ENCODE measurements at places on chromosomes 3 and 15.

GRCh38 chr3:149212386-149212785 lies 9.2 kb downstream of the CP start:
- DNase-seq, result no peak

DNA sequence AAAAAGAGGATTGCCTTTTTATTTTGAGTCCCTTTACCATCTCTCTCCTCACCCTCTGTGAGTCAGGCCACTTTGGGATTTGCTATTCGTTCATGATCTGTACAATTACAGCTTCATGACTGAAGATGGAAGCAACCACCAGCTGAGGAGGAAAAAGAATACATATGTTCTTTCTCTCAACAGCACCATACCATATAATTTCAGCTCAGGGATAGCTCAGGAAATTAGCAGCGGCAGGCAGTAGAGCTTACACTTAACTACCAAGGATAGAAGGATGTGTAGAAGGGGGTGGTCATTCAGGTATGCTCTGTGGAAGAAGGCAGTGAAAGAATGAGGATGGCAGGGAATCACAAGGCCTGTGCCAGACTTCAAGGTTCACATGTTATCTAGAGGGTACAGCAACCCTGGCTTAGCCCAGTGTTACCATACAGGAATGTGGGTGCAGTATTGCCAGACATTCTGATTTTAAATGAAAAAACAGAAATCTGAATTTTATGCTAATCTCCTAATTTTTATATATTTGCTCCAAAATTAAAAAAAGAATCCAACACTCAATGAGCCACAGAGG lies 17.9 kb downstream of the PLS1 start:
- DNase-seq, result no peak

- DNase-seq, result no peak
These were observed 220.2 kb downstream of the NTRK3 start for GRCh38 chr15:88036154-88036839.

DNA sequence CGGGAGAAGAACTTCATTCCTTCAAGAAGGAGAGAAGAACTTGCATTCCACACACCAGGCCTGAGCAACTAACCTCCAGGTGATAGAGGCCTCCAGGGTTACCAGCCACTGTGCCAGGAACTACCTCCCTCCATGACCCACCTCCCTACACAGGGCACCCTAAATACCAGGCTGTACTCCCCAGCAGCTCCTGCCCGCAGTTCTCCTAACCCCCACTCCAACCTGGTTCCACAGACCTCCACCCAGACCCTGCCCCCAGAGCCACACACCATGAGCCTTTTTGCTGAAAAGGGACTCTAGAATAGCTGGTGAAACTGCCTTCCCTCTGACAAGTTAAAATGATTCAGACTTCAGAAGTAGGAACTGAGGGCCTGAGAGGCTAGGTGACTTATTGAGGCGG lies 8.2 kb downstream of the IGDCC3 start:
- no peak for DNase-seq

DNA sequence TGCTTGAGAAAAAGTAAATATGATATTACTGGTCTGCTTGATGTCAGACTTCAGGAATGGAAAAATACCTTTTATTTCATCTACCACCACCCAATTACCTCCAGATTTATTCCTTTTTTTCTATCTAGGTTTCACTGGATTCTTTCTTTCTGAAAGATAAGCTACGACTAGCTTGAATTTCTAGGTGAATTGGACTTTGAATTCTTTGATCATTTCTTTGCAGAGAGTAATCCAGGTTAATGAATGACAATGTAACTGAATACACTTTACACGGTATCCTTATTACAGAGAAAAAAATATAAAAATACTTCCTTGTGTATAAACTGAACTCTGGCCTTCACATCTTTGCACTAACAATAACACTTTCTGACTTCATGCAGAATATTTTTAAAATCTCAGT lies 59.5 kb upstream of the TRPC1 start:
- DNase-seq, result no peak
